Posterior vena cava (tissue), 2 donors: ENCODE measurements at places on chromosomes 6 and 20. TPM values are rescaled to one million over a fixed set of nuclear protein-coding genes. Genes with fewer than 3 reads are reported as not detected.

The MAS1 gene
- total RNA-seq: 0.42 TPM

The GPRC6A gene
- not detected for total RNA-seq

DNA sequence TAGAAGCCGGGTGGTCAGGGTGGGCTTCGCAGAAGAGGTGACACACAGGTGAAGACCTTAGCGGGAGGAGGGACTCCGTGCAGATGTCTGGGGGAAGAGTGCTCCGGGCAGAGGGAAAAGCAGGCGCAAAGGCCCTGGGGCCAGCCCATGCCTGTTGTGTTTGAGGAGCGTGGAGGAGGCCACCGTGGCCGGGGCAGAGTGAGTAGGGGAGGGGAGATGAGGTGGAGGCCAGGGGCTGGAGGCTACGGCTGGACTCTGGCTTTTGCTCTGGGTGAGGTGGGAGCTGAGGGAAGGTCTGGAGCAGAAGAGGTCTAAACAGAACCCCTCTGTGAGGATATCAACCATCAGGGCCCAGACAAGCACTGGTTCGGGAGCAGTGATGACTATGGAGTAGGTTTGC is 244.0 kb downstream of the PREX1 start:
- peak; percentile 71 for DNase-seq

GRCh38 chr20:25196786-25197120 is 1.2 kb downstream of the ENTPD6 start:
- DNase-seq: no peak

DNA sequence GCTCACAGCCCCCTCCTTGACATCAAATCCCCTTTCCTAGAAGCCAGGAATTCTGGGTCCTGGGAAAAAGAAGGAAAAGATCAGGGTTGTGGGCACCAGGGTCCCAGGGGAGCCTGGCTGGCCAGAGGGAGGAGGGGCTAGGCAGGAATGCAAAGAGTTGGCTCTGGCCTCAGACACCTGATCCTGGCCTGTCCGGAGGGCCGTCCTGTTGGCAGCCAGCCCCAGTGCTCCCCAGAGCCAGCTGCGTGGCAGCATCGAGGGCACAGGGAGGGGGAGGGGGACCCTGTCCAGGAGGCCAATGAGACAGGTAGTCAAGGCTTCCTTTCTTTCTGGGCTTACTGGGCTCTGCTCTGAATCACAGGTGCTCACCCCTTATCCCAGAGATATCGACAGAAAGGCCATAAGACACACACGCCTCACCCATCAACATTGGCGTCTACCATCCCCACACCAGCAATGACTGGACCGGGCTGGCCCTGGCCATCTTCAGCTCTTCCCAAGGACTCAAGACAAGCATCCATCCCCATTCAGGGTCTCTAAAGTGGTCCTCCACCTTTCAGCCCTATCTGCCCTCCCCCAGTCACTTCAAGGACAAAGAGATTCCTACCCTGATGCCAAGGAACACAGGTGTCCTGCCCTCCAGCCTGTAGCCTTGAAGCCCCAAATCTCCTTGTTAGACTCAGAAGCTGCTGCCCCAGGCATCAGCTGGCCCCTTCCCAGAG is 723 bp downstream of the COL11A2 start:
- peak; percentile 61 for DNase-seq

The PLN gene
- 234 TPM for total RNA-seq

GRCh38 chr6:157688960-157689599 is 134.0 kb upstream of the SNX9 start:
- DNase-seq: peak; percentile 54

The ARMC12 gene
- 0.57 TPM for total RNA-seq

DNA sequence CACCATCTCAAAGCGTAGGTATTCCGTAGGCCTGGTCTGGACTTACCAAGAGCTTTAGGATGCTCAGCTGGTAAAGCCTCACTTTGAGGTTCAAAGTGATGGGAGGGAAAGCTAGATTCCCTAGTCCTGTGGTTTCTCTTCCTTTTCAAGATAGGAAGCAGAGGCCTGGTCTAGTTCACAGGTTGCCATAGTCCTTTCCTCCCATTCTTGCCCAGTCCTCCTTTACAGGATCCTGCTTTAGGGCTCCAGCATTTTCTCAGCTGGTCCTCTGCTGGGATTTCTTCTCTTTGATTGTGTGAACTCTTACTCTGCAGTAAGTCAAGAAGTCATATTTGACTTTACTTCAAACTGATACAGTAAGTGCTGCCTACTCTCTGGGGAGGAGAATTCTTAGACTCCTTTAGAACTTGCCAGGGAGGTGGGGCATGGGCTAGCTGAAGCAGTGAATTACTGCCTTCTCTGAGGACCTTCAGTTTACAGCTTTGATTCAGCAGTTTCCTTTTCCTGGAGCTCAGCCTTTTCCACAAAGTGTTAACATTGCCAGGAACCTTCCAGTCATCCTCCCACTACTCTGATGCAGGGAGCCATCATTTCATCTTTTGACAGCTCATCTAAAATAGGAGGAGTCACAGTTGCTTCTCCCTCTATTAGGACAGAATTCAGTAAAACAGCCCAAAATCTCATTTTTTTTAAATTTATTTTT is 42.8 kb upstream of the PLCG1 start:
- no peak for DNase-seq

- no peak for DNase-seq
Observed at GRCh38 chr6:14796974-14797762, 448.7 kb upstream of the JARID2 start.

- DNase-seq: no peak
Observed at GRCh38 chr6:137976430-137976829, 109.4 kb downstream of the TNFAIP3 start.

The INSM1 gene
- not detected for total RNA-seq

DNA sequence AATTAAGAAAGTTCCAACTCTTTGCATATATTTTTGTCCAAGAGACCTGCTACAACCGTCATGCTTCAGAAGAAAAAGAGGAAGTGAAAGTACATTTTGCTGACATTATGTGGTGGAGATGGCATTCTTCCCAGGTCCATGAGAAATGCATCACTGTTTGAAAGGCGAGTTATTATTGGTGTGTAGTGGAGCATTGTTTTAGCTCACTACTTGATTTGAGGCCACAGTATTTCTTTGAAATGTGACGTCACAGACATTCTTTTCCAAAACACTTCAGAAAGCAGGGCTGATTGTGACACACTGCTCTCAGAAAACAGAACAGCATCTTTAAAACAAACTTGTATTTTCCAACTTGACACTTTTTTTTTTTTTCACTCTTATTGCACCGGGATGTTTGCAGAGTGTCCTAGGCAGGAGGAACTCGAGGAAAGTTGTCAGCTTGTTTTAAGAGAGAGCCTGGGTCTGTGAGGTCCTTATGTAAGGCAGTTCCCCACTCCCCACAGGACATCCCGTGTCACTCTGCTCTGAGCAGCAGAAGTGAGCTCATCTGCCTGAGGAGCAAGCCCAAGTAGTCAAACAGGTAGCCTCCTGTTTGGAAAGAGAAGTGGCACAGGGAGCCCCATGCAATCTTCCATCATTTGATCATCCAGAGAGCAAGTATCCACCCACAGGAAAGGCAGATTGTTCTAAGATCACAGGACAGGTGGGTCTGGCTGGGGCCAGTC is 1.1 kb downstream of the SPTLC3 start:
- no peak for DNase-seq

DNA sequence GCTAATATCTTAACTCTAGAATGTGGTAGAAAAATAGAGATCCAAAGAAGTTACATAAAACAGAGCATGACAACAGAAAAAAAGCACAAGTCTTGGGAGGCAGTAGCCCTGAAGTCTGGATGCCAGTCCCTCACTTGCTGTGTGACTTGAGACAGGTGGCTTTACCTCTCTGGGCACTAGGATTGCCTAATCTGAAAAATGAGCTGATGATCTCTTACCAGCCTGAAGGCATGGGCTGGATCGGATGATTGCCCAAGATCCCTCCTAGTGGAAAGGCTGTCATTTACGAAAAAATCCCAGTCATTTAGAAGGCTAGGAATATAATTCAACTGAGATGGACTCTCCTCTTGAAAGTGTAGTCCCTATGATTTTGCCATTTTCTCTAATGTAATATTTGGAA is 10.9 kb upstream of the GCM1 start:
- DNase-seq: no peak

The ABRACL gene
- total RNA-seq: 16.2 TPM

- no peak for DNase-seq
Observed at GRCh38 chr6:149065658-149066556, 251.6 kb upstream of the TAB2 start.

- peak; percentile 73 for DNase-seq
Observed at GRCh38 chr6:3317741-3318211, 59.0 kb downstream of the PSMG4 start.

DNA sequence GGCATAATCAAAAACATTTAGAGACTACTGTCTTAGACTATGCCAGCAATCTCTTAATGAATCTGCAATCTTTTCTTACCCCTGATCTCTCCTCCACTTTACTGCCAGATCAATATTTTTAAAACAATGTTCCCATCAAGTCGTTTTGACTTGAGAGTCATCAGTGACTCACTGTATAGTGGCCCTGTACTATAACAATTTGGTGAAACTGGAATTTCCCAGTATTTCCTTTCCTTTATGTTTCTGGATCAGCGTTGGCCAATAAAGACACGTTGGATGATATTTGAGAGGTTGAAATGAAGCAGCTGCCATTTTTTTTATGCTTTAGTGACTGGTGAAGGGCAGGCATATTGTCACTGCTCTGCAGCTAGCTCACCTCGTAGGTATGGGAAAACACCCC is 10.1 kb upstream of the SMIM13 start:
- no peak for DNase-seq

The SMOC2 gene
- 176 TPM for total RNA-seq

- no peak for DNase-seq
Observed at GRCh38 chr6:35717449-35718374, 19.1 kb upstream of the ARMC12 start.

The AGPAT4 gene
- 14.0 TPM for total RNA-seq

DNA sequence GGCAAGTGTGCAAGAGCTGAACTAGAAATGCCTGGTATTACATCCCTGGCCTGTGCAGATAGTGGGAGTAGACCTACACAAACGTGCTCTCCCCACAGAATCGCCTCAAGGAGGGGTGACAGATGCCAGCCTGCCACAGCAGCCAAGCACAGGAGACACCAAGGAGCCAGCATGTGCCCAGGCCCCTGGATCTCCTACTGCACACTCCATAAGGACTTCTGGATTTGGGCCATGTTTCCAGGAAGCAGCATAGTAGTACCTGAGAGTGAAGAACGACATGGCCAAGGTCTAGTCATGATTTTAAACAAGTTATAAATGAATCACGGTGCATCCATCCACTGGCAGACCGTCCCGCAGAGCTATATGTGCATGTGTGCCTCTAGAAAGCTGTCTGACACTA is 232.2 kb downstream of the SYNDIG1 start:
- no peak for DNase-seq

The FLRT3 gene
- total RNA-seq: 1.3 TPM
